ENCODE measurements at places on chromosomes 3 and 15.

DNA sequence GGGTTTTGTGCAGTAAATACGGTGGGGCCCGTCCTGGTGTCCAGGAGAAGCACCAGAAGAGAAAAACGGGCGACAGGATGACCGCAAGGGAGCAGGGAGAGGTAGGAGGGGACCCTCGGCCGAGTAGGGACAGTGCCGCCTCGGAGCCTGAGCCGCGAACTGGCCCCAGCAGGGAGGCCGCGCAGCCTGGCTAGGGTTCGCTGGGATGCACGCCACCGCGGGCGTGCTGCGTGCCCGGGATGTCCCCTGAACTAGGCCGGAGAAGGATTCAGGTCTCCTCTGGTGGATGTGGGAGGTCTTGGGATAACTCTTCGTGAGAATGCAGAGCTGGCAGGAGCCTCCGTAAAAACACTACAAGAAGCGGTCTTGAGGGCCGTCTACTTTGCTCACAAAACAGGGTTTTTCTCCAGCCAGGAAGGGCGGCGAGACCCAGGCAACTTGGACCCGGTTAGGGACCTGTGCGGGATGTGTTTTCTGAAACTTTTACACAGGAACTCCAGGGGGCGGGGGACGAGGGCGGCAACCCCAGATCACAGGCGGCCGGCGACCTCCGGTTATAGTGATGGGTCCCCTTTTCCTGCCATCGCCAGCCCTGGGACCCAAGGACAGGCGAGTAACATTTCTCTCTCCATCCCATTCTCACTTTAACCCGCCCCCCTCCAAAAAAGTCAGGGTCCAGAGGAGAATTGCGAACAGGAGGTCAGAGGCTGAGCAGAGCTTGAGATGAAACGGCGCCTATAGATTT is 35.5 kb downstream of the NR2F2 start:
- no peak for DNase-seq

DNA sequence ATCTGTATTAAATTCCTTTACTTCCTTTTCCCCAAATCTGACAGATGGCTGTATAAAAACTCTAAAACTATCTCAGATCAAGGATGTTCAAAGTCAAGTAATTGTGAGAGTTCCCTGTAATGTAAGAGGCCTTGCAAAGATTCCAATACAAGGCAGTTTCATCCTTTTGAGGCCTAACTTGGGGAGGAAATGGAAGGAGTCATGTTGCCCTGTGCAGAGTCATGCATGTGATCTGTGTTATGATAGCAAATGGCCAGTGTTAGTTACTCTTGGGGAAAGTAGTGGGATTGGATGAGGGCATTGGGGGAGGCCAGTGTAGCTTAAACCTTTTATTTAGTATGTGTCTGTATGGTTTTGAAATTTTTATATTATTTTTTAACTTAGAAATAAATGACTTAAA is 23.7 kb upstream of the FBXL22 start:
- DNase-seq, result no peak

- no peak for DNase-seq
Measured at GRCh38 chr3:112500621-112501020, 1.3 kb upstream of the BTLA start.

DNA sequence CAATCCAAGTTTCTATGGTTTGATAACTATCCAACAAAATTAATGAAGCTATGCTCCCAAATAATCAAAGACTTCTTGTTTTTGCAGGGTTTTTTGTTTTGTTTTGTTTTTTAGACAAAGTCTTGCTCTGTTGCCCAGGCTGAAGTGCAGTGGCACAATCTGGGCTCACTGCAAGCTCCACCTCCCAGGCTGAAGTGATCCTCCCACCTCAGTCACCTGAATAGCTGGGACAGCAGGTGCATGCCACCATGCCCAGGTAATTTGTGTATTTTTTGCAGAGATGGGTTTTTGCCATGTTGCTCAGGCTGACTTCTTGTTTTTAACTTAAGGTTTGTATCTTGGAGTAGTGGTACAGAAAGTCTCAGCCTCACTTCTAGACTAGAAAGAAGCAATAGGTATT is 11.0 kb upstream of the GATM start:
- no peak for DNase-seq

DNA sequence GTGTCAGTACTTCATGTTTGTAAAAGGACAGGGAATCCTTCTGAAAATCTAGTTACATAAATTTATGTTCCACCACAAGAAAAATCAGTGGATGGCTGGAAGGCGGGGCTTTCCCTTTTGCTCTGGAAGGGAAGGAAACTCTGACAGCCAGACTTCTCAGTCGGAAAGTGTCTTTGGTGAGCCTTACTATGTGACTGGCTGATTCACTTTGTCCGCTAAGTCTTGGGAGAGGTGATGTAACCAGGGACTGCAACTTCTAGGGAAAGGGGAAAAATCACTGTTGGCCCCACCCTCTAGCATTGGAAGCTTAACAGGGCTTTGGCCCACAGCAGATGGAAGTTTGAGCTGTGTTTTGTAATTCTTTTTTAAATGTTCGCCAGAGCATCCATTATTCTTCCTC is 281.4 kb upstream of the CTDSPL start:
- DNase-seq, result no peak

- no peak for DNase-seq
Measured at GRCh38 chr3:126567696-126568438, 9.1 kb upstream of the C3orf22 start.

GRCh38 chr3:108100906-108101660 is 10.3 kb upstream of the CD47 start:
- DNase-seq, result no peak

DNA sequence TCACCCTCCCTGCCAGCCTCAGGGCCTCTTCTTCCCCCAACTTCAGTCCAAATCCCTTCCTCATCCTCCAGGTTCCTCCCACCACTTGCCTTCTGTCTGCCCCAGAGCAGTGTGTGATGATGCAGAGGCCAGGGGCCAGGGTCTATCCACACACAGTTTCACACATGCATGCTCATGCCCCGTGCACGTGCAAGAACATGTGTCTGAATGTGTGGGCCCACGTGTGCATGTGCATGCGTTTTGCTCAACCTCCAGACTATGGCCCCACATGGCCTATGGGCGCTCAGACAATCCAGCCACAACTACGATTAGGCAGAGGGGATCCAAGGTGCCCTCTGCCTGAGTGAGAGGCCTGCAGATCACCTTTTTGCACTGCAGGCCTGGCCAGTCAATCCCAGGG is 32.3 kb upstream of the SLC6A1 start:
- DNase-seq, result no peak

DNA sequence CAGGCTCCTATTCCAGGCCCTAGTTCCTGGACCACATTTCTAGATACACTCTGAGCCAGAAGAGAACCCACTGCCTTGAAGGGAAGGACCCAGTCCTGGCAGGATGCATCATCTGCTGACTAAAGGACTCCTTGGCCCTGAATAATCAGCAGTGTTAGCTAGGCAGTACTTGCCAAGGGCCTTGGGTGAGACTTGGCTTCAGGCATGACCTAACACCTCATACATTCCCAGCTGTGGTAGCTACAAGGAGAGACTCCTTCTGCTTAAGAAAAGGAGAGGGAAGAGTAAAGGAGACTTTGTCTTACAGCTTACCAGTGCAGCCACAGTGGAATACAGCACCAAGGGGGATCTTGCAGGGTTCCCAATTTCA is 26.4 kb downstream of the PEAK1 start:
- DNase-seq, result no peak
